Cerebellar nuclear complex (tissue), 1 donor: ENCODE measurements at places on chromosomes 1 and 21.

- no peak for DNase-seq
Observed at GRCh38 chr1:240666568-240667198, 54.7 kb upstream of the GREM2 start.

DNA sequence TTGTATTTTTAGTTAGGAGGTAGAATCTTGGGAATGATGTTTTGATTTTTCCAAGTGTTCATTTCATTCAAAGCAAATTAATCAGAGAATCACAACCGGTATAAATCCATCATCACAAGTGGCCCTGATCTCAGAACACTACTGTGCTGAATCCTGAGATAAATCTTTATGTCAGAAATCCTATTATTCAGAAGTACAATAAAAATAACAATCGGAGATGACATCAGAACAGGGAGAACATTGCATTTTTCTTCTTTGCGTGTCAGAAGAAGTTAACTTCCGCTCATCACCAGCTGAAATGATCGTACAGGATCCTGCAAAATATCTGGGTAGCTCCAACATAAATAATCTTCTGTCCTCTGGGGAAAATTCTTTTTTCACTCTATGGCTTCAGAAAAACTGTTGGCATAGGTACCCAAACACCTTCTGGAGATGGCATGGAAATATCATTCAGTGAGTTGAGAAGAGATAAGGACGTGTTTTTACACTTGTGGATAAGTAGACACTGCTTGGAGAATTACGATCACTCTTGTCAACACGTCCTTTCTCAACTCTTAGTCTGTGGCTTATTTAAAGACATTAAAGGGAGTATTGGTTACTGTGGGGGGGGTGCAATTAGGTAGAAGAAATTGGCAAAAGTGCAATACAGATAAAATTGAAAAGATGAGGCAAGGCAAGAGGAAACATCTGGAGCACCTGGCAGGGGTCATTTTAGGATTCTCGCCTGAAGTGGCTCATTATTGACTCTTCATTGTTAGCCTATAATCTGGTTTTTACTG, 46.9 kb upstream of the SMYD2 start:
- no peak for DNase-seq

DNA sequence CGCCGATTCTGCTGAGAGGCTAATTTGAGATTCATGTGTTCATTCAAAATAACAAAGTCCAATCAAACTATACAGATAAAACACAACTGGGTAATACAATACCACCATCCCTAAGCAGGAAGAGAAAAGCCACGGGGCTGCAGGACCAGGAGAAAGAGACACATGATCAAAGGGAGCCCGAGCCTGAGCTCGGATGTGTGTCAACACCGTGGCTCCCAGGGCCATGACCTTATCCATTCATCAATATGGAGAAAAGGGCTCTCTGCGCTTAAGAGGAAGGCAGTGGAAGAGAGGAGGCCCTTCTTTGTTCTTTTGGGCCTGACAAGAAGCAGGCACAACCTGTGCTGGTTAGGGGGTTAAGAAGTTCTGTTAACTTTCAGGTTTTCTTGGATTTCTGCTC, 56.7 kb downstream of the HUNK start:
- no peak for DNase-seq

- DNase-seq = no peak
Observed at GRCh38 chr1:230498704-230499103, 72.6 kb upstream of the PGBD5 start.

GRCh38 chr1:158507511-158507910, 35.5 kb downstream of the OR10R2 start:
- DNase-seq = no peak

GRCh38 chr21:28516991-28517592, 475.6 kb downstream of the LTN1 start:
- DNase-seq = no peak

DNA sequence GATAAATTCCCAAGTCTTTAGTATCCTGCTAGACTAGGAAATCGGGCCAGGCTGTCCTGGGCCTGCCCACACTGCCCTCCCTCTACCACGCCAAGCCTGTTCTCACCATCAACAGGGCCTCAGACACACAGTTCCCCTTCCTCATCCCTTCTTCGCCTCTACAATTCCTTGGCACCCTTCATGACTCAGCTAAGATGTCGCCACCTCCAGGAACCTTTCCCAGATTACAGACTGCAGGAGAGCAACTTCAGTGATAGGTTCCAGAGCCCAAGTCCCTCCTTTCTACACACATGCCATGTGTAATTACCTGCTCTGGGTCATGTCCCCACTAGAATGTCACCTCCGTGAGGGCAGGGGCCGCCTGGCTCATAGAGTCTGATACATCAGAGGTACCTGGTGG, 3.3 kb downstream of the RIMS3 start:
- no peak for DNase-seq

GRCh38 chr1:66596191-66596590, 62.2 kb downstream of the SGIP1 start:
- DNase-seq = no peak

DNA sequence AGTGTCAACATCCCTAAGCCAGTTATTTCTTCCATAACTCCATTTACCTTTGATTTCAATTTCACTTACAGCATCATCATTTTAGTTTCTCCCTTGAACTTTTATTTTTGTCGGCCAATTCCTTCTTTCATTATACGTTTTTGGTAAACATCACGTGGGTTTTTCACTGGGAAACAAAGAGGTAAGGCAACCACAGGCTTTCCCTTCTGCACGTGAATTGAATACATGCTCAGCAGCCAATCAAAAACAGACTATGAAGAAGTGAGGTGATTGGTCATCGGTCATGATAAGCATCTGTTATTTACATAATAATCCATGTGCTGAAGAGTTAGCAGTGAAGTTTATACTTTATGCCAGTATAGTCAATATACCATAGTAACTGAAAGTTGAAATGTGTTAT, 98.7 kb downstream of the NCAM2 start:
- DNase-seq = no peak

- DNase-seq = no peak
Observed at GRCh38 chr1:41411229-41411628, 50.0 kb downstream of the FOXO6 start.

GRCh38 chr21:18228060-18228739, 16.4 kb upstream of the CHODL start:
- no peak for DNase-seq

GRCh38 chr1:172359491-172359999, 60.9 kb upstream of the C1orf105 start:
- DNase-seq = no peak

DNA sequence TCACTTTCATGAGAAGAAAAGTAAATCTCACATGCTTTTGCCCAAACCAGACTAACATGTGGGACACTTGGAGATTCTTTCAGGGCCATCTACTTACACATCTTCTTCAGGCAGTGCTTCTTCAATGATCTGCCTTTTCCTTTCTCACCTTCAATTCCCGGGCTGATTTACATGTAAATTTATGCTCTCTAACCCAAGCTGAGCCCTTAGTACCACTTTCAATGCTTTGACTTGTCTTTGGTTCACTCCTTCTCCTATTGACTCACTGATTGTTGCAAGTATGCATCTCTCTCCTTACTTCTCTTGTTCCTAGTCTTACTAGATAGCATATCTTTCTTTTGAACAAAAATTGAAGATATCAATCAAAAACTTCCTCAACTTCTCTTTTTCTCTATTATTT, 154.2 kb upstream of the DEPDC1 start:
- no peak for DNase-seq

DNA sequence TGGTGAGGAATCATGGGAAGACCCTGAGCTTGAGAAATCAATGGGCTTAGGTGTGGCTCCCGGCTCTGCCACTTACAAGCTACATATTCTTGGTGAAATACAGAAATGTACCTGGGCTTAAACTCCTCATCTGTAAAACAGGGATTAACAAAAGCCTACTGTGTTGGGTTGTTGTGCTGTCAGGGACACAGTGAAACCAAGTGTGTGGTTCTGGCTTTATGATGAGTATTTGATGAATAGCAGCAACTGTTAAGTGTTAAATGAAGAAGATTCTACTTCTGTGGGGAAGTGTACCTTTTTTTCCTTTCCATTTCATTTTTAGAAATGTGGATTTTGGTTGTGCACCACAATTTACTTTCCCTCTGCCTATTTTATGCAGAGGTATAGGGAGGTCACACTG, 41.1 kb upstream of the DUSP10 start:
- DNase-seq = no peak

DNA sequence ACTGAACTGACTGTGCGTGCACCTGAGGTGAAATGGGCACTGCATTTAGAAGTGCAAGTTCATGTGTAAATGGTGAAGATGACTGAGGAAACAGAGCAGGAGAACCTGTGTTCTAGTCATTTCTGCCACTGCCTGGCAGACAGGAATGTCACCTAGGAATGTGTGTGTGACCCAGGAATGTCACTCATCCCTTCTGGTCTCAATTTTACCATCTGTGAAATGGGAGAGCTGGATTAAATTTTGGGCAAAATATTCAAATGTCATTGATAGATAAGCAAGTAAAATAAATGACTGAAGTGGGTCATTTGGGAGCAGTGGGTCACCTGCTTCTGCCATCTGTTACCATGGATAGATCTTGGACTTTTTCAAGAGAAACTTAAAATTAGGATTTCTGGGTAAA, 42.2 kb downstream of the SLC35F3 start:
- DNase-seq = no peak

GRCh38 chr1:52669696-52670095, 28.5 kb downstream of the COA7 start:
- no peak for DNase-seq

GRCh38 chr1:5601516-5601915, 390.7 kb downstream of the NPHP4 start:
- DNase-seq = no peak

DNA sequence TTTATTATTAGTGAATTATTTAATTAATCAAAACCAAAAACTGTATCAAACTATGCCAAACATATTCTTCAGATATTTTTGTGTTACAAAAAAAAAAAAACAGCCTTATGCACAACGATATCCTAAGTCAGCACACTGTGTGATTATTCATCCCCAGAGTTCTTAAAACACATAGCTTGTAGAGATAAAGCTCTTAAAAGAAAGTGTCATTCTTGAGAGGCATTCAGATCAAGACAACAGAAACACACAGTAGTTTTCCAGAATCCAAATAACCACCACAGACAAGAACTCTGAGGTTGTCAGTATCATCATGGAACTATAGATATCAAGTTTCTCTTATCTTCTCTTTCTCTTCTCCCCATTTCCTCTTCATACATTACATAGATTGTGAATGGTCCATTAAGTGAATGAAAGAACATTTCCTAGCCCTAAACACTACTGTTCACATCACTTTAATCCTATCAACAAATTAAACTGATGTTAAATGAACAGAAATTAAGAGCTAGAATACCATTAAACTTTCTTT, 13.5 kb downstream of the ZZZ3 start:
- no peak for DNase-seq

DNA sequence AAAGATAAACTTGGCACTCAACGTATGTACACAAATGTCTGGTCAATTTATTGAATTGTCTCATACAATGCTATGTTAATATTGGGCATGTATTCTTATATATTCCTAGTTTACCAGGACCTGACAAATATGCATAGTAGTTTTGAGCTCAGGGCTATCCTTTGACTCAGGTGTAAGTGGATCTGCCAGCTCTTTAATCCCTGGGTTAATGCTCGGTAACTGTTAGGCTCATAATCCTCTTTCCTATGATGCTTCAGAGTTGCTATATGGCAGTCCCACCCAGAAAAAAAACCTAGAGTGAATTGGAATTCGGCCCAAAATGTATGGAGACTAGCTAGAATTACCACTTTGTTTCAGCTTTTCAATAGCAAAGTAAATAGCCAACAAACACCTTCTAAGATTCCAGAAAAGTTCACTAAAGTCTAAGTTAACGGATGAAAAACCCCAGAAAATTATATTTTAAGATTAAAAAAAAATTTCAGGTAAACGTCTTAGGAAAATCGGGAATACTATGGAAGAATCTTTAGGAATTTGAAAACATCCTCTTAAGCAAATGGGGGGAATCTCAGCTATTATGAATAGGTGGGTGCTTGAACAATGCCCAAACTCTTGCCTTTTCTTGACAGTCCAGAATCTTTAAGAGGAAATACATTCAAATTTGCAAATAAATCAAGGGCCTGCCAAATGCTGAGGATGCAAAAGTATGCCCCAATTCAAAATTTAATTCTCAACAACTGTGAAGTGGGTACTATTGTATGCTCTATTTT, 10.9 kb downstream of the H3-3A start:
- no peak for DNase-seq

DNA sequence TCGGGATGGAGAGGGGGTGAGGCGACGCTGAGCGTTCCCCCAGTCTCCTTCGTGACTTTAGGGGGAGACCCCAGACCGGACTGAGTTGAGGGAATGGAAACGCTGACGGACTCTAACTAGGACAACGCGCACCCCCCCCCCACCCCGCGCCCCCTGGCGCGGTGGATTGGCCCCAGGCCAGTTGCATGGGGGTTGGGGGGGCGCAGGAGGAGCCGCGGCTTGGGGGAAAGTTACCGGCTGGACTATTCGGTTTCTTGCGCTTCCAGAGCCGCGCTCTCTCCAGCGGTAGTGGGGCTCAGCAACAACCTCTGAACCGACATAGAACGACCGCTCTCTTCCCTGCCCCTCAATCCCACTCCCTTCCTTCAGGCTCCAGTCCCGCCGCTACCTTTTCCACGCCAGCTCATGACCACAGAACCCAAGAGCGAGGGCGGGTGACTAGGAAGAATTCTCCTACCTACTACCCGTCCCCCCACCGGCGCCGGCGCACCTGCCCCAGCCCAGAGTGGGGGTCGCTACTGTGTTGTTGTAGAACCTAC, 694 bp downstream of the ZBTB7B start:
- DNase-seq = no peak

- no peak for DNase-seq
Observed at GRCh38 chr1:247316590-247317197, 15.0 kb downstream of the ZNF496 start.

GRCh38 chr1:183281553-183282091, 95.6 kb downstream of the LAMC2 start:
- DNase-seq = peak; percentile 74

DNA sequence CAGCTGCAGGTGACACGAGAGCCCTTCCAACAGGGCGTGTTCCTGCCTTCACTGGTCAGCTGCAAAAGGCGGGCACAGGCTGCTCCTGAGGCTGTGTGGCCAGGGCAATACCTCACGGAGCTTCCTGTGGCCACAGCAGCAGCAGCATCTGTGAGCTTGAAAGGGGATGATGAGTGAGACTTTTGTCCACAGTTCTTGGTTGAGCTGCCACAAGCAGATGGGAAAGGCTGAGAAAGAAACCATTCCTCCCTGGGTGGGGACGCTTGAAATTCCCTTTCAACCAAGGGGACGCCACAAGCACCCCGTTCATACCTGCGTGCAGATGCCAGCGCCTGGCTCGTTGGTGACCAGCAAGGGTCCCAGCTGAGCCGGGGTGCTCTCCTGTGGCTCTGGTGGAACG, 37.6 kb downstream of the B3GALT5 start:
- DNase-seq = no peak

- DNase-seq = no peak
Observed at GRCh38 chr1:25061261-25061995, 131.4 kb upstream of the RUNX3 start.
